ENCODE measurements at places on chromosomes 5 and 9.

DNA sequence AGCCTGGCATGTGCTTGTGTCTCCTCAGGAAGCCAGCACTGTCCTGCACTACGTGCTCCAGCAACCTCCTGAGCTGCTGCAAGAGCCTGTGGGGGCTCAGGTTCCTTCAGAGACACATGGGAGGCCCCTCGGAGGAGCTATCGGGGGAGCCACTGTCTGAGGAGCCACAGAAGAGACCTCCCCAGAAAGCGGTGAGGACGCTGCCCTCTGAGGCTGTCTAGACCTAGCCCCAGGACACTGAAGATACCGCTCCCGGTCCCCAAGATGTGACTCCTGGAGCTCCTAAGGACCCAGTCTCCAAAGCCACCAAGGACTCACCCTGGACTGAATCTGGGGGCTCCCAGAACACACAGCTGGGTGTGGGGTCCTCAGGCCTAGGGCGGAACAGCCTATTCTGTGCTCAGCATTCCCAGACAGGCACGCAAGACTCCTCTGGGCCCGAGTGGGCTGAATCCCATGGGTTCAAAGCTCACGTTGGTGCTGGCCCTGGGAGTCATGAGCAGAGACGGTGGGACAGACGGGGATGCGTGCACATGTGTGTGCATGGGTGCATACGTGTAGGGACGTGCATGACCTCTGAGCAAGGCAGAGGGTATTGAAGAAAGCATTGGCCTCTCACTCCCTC lies 50.0 kb downstream of the HRH2 start:
- DNase-seq = no peak

GRCh38 chr9:135890190-135891026 lies 16.9 kb downstream of the CAMSAP1 start:
- peak; percentile 80 for DNase-seq

DNA sequence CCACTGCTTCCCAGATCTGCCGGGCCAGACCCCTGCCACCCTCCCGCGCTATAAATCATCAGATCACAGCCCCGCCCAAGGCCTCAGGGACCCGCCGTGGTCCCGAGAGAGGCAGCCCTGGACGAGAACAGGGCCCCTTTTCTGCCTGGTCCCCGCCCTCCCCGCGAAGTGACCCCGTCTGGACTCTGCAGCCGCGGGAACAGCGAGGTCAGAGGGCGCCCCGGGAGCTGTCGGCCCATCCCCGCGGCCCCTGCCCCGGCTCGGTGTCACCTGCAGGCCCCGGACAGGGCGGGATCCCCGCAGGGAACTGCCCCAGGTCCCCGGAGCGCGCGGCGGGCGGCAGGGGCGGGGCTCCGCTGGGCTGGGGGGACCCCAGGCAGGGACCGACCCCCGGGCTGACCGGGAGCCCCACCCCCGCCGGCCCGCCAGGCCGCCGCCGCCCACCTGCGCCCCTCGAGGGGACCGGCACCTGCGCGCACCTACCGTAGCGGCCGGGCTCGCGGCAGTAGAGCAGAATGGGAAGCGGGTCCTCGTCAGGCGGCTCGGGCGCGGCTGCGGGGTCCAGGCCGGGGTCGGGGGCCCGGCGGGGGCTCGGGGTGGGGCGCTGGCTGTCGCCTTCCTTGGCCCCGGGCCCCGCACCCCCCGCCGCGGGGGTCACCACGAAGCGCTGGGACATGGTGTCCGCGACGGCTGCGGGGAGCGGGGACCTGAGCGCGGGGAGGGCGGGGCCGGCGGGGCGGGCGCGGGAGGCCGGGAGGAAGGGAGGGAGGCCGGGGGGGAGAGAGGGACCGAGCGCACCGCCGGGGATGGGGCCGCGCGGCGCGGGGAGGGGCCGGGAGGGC lies 43.5 kb upstream of the SLC12A7 start:
- DNase-seq = no peak

DNA sequence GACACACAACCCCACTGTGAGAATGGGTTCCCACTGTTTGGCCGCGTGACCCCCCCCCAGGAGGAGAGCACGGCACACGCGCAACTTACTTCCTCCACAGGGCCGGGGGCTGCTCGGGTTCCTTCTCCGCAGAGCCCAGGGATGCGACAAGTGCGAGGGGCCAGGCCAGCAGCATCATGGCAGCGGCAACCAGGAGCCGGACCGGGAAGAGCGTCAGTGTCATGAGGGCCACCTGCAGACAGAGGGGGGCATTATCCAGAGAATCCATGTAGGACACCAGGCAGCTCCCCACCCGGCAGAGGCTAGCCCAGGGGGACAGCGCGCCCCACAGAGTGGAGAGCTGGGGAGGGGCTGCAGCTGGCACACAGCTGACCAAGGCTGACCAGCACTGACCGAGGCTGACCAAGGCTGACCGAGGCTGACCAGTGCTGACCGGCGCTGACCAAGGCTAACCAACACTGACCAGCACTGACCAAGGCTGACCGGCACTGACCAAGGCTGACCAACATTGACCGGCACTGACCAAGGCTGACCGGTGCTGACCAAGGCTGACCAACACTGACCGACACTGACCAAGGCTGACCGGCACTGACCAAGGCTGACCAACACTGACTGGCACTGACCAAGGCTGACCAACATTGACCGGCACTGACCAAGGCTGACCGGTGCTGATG lies 22.3 kb downstream of the LPCAT1 start:
- no peak for DNase-seq

DNA sequence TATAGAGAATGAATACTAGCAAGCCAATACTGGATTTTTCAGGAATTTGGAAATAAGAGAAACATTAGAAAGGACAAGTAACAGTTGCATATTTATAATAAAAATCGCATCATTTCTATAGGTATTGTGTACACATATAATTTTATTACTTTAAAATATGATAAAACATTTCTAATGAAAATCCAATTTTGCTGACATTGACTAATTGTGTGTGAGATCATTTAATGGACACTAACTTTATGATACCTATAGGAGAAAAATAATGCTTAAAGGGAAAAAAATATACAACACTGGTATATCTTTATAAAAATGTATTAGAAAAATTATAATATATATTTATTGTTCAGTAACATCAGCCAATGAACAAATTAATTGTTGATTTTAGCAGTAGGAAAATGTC lies 557.3 kb downstream of the CDH12 start:
- no peak for DNase-seq

DNA sequence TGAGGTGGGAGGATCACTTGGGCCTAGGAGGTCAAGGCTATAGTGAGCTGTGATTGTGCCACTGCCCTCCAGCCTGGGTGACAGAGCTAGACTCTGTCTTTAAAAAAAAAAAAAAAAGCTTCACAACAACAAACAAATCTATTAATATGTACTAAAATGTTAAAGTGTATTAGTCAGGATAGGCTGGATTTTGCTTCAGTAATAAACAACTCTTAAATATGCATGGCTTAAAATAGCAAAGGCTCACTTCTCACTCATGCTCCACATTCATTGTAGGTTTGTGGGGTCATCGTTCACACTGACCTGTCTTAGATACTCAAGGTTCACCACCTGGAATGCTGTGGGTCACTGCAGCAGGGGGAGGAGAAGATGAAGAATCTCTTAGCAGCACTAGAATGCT lies 33.8 kb upstream of the COL15A1 start:
- no peak for DNase-seq

- no peak for DNase-seq
These were observed 10.7 kb upstream of the ASTN2 start for GRCh38 chr9:117425566-117425965.

DNA sequence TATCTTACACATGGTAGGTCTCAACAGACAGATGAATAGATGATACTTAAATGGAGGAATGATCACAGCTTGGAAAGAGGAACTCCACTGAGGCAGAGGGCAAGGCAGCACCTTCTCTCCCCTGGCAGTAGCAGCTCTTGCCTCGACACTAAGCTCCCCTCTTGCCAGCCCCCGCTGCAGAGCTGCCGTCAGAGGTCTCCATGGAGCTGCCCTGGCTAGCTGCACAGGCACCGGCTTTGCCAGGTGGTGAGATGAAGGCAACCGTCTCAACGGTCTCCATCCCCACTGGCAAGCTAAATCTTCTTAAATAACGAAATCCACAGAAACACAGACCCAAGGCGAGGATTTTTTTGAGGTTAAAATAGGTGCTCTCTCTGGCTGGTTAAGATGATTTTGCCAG lies 81.2 kb downstream of the CRB2 start:
- no peak for DNase-seq

DNA sequence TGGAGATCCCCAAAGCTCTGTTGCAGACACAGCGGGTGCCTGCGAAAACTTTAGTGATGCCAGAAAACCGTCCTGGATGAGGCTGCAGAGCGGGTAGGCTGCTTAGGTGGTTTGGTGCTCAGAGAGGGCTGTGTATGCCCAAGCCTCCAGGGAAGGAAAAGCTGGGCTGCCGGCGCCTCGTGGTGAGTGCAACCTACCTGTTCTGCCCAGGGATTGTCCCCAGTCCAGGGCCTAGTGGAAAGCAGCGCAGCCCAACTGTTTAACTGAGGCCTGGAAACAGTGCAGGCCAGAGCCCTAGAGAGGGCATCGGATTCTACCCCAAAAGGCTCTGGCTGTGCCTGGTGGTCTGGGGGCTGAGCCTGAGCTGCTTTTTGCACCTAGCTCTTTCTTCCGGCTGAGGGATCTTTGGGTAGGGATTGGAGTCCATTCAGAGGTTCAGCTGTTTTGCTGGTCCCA lies 2.8 kb downstream of the LMX1B start:
- DNase-seq = peak; percentile 52

DNA sequence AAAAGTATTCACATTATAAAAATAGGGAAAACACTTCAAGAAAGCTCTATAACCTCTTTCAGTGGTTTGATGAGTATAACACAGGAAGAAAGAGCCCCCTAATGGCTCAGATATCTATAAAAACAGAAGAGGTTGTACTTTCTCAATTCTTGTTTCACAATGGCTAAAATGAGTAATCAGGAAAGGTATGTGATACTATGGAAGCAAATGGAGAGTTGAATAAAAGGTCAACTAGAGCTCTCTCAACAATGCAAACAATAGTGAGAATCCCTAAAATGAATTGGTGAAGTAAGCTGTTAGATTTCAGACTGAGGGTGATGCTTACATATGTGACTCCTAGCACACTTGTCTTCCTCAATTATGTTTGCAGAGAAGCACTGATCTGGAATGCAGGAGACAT lies 584.6 kb upstream of the CDH18 start:
- DNase-seq = peak; percentile 89

DNA sequence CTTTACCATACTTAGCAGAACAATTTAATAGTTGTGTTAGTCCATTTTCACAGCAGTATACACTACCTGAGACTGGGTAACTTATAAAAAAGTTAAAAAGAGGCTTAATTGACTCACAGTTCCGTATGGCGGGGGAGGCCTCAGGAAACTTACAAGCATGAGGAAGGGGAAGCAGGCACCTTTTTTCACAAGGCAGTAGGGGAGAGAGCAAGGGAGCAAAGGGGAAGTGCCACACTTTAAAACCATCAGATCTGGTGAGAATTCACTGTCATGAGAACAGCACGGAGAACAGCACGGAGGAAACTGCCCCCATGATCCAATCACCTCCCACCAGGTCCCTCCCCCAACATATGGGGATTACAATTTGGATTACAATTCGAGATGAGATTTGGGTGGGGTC lies 269.9 kb downstream of the MTRR start:
- no peak for DNase-seq

DNA sequence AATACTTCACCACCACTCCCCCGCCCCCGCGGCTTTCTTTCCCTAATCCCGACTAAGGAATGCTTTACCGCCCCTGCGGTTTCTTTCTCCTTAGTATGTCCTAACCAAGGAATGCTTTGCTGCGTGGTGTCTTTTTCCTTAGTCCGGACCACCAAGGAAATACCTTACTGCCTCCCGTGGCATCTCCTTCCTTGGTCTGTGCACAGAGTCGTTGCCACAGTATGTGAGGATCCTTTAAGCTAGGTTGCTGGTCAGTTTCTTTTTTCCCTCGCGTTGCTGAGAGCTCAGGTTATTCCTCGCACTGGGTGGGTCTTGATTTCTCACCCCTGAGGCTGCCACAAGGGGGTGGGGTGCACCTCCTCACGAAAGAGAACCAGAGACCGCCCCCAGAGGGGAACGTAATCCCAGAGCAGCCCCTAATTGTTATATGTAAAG lies 309.4 kb downstream of the NR3C1 start:
- peak; percentile 34 for DNase-seq

GRCh38 chr9:13718086-13718485 lies 438.6 kb upstream of the MPDZ start:
- DNase-seq = peak; percentile 72

DNA sequence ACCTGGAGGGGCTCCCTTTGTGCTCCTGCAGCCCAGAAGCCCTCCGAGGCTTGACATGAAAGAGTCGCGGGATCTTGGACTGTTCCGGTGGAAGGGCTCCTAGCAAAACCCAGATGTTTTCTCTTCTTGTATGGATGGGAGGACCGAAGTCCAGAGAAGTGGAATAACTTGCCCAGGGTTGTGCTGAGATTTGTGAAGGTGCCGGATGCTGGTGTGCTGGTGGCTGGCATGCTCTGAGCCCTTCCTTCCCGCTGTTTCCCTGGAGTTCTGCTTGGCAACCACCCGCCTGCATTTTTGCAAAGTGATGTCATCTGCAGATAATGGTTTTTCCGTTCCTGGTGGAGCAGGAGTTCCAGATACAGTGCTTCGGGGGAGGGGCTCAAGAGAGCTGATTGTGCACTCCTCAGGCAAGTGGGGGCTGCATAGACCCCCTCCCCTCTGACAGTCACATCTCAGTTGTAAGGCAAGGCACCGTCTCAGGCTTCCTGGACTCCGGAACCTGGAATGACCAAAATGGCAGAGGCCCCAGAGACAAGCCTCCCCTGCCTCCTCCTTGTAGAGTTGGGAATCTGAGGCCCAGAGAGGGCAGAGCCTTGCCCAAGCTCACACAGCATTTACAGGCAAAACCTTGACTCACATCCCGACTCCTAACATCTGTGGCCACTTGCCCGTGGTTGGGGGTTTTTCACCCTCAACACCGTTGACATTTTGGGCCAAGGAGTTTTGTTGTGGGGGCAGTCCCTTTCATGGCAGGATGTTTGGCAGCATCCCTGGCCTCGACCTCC lies 157.0 kb downstream of the RGS3 start:
- peak; percentile 78 for DNase-seq

GRCh38 chr5:41193456-41194205 lies 19.7 kb downstream of the C6 start:
- no peak for DNase-seq

GRCh38 chr5:1767524-1768282 lies 31.9 kb downstream of the MRPL36 start:
- no peak for DNase-seq

GRCh38 chr9:12697719-12698118 lies 4.5 kb downstream of the TYRP1 start:
- DNase-seq = no peak

DNA sequence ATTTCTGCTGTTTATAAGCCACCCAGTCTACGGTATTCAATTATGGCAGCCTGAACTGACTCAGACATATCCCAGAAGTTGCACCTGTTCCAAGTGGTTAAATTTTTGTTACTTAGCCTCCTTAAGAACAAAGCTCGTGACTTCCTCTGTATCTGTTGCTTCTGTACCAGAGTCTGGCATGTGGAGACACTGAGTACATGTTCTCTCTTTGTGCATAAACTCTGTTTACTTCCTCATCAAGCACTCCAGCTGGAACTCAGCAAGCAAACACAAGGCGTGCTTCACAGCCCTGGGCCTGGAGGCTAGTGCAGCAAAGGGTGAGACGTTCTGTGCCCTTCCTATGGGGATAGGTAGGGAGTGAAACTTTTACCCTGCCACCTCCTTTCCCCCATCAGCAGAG lies 19.0 kb downstream of the C9orf152 start:
- DNase-seq = no peak
